ENCODE measurements at places on chromosomes 11 and 22. TPM values are rescaled to one million over a fixed set of nuclear protein-coding genes. Genes with fewer than 3 reads are reported as not detected.

SCGB1D1 gene
- total RNA-seq = not detected

HBE1 gene
- not detected for total RNA-seq

OR5F1 gene
- total RNA-seq = not detected

DEFB131B gene
- not detected for total RNA-seq

KRTAP5-9 gene
- 0.36 TPM for total RNA-seq

FOLR3 gene
- not detected for total RNA-seq

OR51B4 gene
- total RNA-seq = not detected

MYRF gene
- 0.88 TPM for total RNA-seq

OR52I1 gene
- not detected for total RNA-seq

SMARCB1 gene
- 60.3 TPM for total RNA-seq

MPZL3 gene
- 20.7 TPM for total RNA-seq

APOL3 gene
- total RNA-seq = 8.7 TPM

CDON gene
- 2.4 TPM for total RNA-seq

FOLH1 gene
- total RNA-seq = 3.2 TPM

Data from esophagus mucosa (tissue), 1 donor.